Stimulated activated naive CD4-positive, alpha-beta T cell treated with Interleukin-2 at 50 U/mL for 16 hours (primary cell): ENCODE measurements at places on chromosomes 13 and 19.

GRCh38 chr13:56697011-56697410, 443.7 kb upstream of the PRR20A start:
- no peak for DNase-seq

GRCh38 chr19:41569481-41570150, 6.3 kb upstream of the CEACAM21 start:
- no peak for DNase-seq

- no peak for DNase-seq
Measured at GRCh38 chr13:37561031-37561430, 37.5 kb downstream of the POSTN start.

- DNase-seq: no peak
Measured at GRCh38 chr19:28701491-28701890, 511.5 kb downstream of the UQCRFS1 start.

- DNase-seq: no peak
Measured at GRCh38 chr13:33931397-33932311, 113.7 kb downstream of the RFC3 start.

- no peak for DNase-seq
Measured at GRCh38 chr19:45763691-45764294, 5.3 kb downstream of the SIX5 start.

GRCh38 chr13:28338742-28339141, 156.2 kb downstream of the FLT1 start:
- DNase-seq: no peak
